Stimulated activated CD4-positive, alpha-beta T cell treated with anti-CD3 and anti-CD28 coated beads, Interleukin-15, amount 100 ng/mL, for 1 hour (primary cell): ENCODE measurements at places on chromosomes 6 and 20.

DNA sequence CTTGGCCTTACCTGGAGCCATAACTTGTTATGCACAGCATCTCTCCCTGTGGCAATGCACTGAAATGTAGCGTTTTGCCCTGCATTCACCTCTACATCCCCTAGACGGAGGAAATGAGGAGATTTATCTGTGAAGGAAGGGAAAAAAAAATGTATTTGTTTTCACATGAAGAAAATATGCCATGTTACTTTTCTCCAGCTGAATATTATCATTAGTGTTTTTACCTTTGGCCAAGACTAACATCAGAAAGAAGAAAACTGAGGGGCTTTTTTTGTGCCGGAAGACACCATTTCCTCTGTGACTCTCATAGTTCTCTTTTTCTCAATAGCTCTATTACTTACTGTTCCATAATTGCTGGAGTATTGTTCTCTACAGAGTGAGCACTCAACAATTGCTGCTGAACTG lies 280.4 kb downstream of the PTPRK start:
- no peak for DNase-seq

DNA sequence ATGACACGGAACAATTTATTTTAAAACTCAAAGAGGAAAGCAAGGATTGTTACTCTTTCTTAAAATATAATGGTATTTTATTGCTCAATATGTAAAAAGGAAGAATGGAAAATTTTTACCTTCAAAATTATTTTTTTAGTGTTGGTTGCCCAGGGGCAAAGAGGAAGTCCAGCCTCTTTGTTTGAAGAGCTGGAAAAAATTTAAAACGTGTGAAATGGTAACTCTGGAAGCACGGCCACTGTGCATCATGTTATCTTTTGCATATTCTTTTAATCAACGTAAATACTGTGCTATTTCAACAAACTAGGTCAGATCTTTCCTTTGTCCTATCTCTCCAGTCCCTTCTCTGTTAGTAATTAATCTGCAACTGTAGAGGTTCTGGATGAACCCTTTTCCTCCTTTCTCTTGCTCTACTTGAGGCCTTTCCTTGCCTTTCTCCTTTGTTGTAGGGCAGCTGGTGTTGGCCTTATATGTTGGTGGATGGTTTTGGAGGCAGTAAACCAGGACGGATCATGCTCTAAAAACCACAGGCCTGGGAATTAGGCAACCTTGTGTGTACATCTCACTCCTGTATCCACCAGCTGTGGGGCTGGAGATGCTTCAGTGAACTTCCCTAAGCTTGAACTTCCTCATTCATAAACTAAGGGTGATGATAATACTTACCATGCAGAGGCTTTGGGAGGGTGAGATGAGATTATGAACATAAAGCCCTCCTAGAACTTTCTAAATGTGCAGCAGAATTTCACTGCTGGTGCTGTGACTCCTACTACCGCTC lies 143.3 kb downstream of the PRL start:
- no peak for DNase-seq

GRCh38 chr20:31930779-31931178 lies 21.1 kb downstream of the PDRG1 start:
- no peak for DNase-seq

DNA sequence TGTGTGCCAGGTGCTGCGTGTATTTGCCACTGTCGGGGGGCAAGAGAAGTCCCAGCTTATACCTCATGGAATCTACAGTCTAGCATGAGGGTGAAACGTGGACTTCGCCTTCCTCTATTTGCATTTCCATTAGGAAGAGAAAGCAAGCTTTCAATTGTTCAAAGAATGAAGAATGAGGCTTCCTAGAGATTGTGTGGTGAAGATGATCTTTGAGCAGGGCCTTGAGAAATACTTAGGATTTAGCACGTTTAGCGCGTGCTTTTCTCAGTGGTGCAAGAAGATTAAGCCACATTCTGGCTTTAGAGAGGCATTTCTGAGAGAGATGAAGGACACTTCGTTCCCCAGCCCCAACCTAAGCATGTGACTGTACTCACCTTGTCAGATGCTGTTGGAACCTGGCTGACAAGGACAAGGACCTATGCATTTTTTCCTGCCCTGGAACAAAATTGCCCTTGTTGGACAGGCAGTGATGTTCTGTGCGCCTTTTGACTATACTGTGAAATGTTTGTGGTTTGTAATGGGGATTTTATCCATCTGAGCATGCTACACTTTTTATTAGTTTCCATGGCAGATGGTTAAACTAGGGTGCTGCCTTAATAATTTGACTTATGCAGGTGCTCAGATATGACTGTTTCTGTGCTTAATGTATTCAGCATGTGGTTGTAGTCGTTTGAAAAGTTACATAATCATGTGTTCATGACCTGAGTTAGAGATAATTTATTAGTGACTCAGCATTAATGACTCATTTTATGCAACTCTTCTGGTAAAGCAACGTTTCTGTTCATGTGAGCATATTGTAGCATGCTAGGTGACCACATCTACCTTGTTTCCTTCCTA lies 10.7 kb downstream of the TULP4 start:
- DNase-seq: no peak

- no peak for DNase-seq
Measured at GRCh38 chr6:71324194-71324785, 35.7 kb downstream of the OGFRL1 start.

GRCh38 chr6:170044836-170045562 lies 245.9 kb downstream of the DLL1 start:
- no peak for DNase-seq

DNA sequence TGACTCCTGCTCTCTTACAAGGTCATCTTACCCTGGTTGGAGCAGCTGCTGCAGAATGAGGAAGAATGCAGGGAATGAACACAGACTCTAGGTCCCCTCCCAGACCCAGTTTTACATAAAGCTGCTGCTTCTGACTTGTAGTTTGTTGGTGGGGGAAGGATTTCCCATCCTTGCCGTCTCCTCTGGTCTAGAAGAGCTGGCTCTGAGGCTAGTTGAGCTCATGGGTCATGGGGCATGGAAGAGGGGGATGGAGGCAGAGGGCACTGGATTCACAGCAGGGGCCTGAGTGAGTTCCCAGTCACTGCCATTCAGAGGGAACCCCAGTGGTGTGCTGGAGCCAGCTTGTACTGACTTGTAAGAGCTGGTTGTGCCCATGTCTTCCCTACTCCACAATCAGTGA lies 9.2 kb upstream of the GUCA1A start:
- no peak for DNase-seq

DNA sequence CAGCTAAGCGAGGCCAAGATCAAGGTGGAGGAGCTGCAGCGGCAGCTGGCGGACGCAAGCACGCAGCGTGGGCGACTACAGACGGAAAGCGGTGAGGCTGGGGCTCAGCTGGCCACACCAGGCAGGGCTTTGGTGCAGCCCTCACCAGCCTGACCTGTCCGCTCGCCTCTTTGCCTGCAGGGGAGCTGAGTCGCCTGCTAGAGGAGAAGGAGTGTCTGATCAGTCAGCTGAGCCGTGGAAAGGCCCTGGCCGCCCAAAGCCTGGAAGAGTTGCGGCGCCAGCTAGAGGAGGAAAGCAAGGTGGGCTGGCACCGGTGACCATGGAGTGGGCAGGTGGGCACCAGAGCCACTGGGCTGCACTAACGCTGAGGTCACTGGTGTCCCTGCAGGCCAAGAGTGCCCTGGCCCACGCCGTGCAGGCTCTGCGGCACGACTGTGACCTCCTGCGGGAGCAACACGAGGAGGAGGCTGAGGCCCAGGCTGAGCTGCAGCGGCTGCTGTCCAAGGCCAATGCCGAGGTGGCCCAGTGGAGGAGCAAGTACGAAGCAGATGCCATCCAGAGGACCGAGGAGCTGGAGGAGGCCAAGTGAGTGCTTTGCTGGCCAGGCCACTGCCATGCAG lies 42.8 kb downstream of the MYH7B start:
- DNase-seq: no peak
